HFFc6 (cell line): ENCODE measurements at places on chromosomes 2 and 18. TPM values are rescaled to one million over a fixed set of nuclear protein-coding genes. Genes with fewer than 3 reads are reported as not detected.

The KIAA2012 gene
- total RNA-seq = 0.09 to 0.39 TPM (median 0.17 TPM) in 3 replicates

The TCF7L1 gene
- 3.0 and 9.6 TPM in 2 replicates for total RNA-seq

GRCh38 chr2:147428120-147428747 is 416.6 kb upstream of the ACVR2A start:
- DNase-seq = no peak
- H3K27ac ChIP-seq = no peak overlapping the region
- H3K36me3 ChIP-seq = no peaks in the 10 kb centered on the region
- H3K27me3 ChIP-seq = no peaks in the 10 kb centered on the region
- H3K4me3 ChIP-seq = no peak overlapping the region

DNA sequence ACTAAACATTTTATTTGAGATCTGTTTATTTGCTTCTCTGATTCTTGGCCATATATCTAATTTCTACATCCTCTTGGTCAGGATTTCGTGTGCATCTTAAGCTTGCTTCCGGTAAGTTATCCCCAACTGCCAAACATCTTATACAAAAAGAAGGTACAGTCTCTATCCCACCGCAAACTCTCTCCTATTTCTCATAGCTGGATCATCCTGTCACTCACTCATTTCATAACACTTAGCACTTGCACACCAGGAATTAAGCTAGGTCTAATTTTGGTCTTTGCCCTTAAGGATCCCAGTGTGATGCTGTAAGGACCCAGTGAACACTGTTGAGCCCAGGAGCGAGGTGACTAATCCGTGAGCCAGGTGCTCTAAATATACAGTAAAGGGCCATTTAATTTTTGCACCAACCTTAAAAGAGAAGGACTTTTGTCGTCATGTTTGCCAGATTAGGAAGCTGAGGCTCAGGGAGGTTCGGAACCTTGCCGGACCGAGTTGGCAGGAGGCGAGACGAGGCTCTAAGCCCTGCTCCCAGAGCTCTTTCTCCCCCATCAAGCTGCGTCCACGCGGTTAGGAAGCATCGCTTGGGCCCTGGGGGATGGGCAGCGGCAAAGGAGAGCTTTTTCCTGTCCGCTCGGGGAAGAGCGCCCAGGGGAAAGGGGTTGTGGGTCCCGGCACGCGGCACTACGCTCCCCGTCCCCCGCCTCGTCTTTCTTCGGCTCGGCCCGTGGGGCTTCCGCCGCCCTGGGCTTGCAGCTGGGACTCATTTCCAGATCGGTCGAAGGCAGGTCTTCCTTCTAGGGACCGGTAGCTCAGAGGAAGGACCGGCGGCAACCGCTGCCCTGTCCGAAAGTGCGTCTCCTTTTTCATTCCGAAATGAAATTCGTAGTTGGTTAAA is 4.1 kb upstream of the ITPRIPL1 start:
- DNase-seq = no peak
- H3K27ac ChIP-seq = peak overlapping the region; percentile 65
- H3K4me1 ChIP-seq = peaks cover 33% of the 10 kb centered on the region
- H3K36me3 ChIP-seq = no peaks in the 10 kb centered on the region; the same call in 1 of the 2 replicates
- H3K4me3 ChIP-seq = peak overlapping the region; percentile 91
